ENCODE measurements at places on chromosomes 3 and 15.

DNA sequence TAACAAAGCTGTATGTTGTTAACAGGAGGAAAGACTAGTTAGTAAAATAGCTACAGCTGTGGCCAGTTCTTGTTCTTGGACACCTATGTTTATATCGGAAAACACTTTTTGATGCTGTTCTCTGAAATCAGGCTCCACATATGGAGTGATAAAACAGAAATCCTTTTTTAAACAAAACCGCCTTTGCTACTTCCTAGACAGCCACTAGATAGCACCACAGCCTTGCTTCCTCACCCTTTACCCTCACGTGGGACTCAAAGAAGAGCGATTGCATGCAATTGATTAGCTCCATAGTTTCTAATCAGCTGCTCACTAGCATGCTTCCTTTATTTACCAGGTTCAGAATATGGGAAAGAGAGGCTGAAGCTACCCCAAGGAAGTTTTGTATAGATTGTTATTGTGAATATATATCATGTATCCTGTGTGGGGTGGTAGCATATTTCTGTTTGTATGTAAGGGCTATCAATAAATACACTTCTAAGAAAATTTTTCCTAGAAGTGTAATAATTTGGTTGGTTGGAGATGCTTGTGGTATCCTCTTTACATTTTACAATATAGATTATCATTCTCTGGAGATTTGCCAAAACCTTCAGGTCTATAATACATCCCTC lies 4.3 kb upstream of the MTFMT start:
- DNase-seq, result no peak

- no peak for DNase-seq
Observed at GRCh38 chr3:63824309-63824708, 5.2 kb downstream of the C3orf49 start.

DNA sequence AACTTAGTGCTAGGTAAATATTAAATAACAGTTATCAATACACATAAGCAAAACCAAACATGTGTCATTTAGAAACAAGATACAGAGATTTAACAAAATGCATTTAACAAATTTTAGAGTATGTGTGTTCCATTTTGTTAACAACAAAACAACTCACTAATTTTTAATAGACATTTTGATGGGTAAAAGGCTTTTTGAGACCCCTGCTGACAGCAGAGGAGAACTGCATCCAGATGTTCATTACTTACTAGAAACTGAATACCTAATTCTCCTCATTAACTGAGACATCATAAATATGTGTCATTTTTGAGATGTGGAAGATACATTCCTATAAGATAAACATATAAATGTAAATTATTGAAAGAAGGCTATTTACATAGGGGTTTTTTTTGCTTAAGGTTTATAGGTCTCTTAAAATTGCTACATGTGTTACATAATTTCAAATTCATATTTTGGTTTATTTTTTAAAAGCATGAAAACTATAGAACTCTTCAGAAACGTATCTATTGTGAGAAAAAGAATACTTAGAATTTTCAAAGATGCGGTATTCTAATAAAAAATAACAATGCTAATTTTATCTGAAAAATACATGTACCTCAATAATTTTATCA lies 1009.8 kb downstream of the TUSC7 start:
- DNase-seq, result no peak

GRCh38 chr3:130849091-130849552 lies 44.8 kb upstream of the ATP2C1 start:
- DNase-seq, result no peak

- DNase-seq, result no peak
Observed at GRCh38 chr3:62503516-62503915, 130.2 kb upstream of the FEZF2 start.

DNA sequence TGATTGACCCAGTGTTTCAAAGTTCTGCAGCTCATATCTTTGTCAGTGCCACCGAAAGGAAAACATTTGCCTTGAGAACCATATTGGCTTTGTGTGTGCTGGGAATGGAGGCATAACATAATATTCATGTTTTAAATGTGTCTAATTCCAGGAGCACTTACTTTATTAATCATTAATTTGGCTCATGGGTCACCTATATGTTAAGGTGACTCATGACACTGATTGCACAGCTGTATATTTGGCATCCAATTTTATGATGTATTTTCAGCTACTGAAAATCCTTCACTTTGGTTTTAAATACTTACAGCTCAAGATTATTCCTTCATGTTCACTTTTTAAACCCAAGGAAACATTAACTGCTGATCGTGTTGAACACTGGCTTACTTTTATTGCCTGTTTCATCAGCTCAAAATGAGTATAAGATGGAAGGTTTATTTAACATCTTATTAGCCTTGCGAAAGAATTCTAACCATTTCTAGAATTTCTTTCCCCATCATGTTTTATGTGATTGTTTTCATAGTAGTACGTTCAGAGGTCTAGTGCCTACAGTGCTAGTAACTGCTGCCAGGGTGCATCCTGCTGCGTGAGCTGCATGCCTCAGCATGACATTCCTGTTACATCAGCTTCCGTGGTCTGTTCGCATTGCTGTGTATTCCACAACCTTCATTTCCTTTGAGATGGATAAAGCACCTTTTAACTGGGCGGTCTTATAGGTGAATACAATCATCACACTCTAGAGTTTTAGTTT lies 63.7 kb downstream of the LRCH3 start:
- no peak for DNase-seq

DNA sequence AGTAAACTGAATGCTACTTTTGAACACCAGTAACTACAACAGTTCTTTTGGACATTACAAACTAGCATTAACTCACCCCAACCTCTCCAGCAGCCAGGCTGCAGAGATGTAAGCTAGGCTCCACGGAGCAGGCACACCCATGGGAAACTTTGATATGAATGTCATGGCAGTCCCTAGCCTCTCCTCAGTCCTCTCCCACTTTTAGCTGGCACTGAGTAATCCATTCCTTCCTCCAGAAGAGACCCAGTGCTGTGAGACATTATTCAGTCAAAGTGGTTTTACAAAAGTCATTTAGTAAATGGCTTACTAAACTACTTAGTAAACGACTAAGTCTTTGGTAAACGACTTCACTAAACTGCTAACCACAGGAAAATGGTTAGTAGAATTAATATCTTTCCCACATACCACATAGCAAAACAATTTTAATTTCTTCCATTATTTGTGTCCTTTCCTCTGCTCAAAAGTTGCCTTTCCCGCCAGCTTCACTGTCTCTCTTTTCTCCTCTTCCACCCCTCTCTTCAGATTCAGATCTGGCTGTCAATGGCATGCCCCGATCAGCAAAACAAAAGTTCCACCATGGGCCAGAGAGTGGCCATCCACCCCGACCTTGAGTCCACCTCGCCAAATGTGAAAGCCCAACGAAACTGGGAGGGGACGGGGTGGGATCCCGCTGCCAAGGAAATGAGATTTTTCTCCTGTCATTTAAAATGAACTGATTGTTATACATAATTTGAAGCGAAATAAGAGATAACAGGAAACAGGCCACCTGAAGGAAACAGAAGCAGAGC lies 67.5 kb upstream of the TJP1 start:
- DNase-seq, result no peak

Measured in effector CD8-positive, alpha-beta T cell (primary cell).